ENCODE measurements at places on chromosomes 6 and 20. TPM values are rescaled to one million over a fixed set of nuclear protein-coding genes. Genes with fewer than 3 reads are reported as not detected.

DNA sequence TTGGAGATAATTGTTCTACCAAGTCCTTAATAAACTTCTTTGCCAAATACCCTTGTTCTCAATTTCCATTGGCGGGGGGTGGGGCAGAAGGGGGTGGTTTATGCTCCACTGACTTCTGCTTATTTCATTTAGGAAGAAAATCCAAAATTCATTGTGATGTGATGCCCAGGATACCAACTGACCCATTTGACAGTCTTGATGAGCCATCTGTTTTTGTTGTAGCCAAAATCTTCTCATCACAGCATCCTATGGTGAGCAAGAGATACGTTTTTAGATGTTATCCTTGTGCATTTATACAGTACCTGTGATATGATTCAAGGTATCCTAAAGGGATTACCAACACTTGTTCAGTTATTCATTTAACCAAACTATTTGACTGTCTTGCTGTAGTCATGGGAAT is 108.5 kb upstream of the BMP5 start:
- DNase-seq = no peak

DNA sequence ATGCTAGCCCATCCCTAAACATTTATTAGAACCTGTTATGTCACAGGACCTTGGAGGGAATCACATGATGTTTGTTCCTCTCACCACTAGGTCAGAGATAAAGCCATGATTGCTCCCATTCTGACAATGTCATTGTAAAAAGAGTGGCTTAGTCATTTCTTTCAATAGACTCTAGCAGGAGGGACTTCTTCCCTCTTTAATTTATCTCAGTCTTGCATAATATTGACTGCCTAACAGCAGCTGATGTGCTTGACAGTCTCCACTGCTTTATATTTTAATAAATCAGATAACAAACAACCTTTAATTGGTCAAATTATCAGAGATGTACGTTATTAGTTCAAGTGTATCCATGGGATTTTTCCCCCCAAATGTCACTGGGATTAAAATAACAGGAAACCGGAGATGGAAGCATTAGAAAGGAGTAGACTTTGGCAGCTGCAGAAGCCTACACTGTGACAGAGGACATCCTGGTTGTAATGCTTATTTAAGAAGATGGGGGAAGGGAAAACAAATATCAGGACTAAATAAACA is 39.6 kb downstream of the LAMA4 start:
- no peak for DNase-seq

DNA sequence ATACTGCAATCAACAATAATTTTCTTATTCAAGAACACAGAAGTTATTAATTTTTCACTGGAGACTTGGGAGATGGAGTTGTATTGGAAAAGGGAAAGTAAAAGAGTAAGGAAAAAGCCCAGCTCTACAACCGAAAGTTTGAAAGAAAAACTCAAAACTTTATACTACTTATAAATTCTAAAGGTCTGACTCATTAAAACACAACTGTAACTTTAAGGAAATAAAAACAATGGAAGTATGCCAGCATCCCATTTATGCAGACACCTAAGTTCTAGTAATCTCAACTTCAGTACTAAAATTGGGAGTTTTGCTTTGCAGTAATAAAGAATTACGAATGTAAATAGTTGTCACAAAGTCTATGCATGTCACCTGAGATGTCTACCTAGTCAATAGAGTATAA is 80.6 kb downstream of the IRAK1BP1 start:
- no peak for DNase-seq

GRCh38 chr6:116205281-116205680 is 48.6 kb downstream of the TSPYL4 start:
- DNase-seq = no peak

DNA sequence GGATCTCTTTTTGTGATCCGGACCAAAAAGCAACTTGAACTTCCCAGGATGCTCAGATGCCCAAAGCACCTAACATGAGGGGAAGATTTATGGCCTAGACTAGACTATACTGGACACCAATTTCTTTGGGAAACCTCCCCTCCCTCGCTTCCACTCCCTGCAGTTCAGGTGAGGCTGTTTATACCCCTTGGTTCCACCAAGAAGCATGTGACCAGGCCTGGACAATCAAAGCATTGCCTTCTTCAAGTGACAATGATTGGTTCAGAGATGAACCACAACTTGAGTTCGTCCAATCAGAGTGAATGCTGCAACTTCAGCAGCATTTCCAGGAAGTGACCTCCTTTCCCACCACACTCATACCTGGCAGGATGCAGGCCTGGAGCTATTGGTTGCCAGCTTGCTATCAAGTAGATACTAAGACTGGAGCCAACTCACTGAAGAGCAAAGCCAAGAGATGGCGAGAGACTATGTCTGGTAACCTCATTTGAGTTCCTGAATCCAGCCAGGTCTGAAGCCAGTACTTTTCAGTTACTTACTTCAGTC is 45.6 kb upstream of the SLC9A8 start:
- no peak for DNase-seq

DNA sequence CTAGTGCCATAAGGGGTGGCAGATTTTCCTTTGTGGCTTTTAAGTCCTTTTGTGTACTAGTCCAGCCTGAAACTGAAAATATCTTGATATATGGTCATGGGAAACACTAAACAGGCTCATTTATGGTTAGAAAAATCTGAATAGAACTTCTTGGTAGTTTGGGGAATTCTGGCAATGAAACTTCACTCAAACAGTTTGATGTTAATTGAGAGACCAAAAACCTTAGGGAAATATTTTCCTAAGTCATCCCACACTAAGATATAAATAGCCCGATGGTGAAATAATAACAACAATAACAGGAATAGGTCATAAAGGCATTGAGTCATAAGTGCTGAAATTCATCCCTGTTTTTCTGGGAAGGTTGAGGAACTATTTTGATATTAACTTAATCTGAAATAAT is 146.2 kb upstream of the SMLR1 start:
- no peak for DNase-seq

DNA sequence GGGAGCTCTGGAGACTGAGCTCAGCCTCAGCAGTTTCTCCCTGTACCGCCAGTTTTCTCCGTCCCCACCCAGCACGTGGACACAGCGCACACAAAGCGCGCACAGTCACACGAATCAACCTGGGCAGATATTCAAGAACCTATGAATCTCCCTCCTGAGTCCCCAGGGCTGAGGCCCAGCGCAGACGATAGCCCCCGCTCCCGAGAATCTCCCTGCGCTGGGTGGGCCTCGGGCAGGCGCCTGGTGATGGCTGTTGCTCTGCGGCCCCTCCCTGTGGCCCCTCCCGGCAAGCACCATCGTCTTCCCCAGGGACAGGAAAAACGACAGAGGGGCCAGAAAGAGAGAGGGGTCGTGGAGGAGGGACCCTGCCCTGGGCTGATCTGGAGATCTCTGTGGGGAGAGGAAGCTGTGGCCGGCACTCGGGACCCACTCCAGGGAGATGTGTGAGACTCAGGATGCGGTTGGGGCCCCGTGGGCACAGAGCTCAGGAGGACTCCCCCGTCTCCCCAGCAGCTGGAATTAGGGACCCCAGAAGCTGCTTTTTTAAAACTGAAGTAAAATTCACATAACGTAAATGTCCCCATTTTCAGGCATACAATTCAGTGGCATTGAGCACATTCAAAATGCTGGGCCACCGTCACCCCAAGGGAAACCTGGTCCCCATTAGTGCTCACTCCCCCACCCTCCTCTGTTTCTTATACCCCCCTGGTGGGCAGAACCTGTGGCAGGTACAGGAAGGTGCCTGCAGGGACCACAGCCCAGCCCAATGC is 330.8 kb downstream of the TAF4 start:
- no peak for DNase-seq

GRCh38 chr6:44074439-44074812 is 52.8 kb downstream of the MRPL14 start:
- peak; percentile 55 for DNase-seq

DNA sequence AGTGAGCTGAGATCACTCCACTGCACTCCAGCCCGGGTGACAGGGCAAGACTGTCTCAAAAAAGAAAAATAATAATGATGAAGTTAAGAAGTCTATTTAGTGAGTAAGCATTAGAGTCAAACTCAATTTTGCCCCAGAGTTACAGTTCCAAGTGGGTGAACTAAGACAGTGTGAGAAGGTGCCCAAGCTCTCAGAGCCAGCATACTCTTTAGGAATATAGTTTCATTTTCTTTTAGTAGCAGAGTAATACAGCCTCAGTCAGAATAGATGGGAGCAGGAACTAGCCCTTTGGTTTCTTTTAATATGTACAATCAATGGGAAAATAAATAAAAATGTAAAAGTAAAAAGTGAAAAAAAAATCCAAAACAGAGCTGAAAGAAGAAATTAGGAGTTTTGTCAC is 87.0 kb upstream of the ADGRF1 start:
- no peak for DNase-seq

GRCh38 chr6:12504325-12504966 is 212.1 kb upstream of the PHACTR1 start:
- no peak for DNase-seq

- DNase-seq = no peak
Observed at GRCh38 chr6:36202101-36202500, 5.6 kb downstream of the BRPF3 start.

DNA sequence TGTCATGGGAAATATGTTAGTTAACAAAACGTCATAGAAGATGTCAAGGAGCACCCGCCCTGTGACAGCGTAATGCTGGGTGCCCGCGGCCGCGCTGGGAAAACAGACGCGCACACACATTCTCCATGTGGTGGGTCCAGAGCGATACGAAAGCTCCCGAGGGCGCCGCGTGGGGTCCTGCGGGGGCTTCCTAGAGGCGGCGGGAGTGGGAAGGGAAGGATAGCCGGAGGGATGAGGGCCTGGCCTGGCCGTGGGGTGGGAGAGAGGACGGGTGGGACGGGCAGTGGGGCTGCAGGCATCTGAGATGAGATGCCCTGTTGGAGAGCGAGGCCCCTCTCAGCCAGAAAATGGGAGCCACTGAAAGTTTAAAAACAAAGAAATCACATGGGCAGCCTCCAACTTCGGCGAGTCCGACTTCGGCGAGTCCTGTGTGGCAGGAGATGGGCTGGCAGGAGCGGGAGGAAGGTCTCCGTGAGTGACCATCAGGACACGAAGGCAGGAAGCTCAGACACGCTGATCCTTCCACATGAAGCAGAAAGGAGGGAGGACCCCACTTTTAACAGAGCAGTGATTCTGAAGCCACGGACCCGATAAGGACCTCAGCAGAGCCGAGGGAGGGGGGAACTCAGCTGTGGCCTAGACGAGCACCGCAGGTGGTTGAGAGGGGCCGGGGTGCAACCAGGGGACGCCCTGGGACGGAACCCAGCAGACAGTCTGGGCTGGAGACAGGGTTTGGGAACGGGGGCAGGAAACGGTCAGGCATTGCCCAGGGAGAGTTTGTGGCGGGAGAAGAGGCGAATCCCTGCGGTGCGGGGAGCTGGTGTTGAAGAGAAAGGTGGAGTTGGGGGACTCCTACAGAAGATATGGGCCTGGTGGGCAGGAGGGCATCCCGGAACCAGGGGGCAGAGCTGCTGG is 114.1 kb upstream of the FRMD1 start:
- DNase-seq = no peak

- no peak for DNase-seq
Observed at GRCh38 chr6:41257369-41258195, 28.9 kb downstream of the TREM1 start.

DNA sequence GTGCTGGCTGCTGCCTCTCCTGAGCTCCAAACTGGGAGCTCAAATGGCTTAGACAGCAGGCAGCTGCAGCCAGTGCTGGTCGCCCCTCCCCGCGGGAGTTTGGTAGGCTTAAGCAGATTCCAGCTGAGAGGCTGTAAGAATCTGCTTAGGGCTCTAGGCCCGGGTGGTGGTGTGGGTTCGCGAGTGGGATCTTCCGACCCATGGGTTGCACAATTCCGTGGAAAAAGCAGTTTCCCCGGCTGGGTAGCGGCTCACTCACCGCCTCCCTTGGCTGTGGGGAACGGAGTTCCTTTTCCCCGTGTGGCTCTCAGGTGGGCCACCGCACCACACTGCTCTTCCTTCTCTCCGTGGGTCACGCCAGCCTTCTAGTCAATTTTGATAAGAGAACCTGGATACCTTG is 232.5 kb downstream of the PKHD1 start:
- no peak for DNase-seq

DNA sequence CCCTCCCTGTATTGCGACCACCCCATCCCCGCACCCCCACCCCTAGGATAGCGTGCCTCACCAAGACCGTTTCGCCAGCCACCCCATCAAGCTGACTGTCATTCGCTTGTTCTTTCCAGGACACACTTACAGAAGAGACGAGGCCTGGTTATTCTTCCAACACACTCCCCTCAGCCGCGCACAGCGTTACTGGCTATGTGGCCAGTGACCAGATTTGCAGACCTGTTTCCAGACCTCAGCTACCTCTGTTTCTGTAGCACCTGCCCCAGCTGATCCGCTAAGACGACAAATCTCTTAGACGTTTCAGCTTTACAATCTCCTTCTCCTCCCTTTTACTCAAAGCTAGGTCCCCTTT is 26.1 kb downstream of the HLA-F start:
- DNase-seq = no peak

DNA sequence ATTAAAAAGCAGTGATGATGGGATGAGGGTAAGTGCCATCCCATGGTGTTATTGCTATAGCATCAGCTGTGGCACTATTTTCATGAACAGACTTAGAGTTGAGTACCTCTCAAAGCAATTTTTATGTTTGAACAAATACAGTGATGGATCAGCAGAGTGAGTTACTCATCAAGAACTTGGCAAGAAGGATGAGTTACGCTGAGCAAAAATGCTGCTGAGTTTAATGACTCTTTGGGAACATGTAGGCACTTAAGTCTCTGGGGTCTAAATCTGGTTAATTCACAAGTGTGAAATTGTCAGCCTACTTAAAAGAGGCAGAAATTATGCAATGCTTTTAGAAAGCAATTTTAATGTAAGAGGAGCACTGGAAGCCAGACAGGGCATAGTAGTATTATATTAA is 78.5 kb upstream of the AHI1 start:
- no peak for DNase-seq

DNA sequence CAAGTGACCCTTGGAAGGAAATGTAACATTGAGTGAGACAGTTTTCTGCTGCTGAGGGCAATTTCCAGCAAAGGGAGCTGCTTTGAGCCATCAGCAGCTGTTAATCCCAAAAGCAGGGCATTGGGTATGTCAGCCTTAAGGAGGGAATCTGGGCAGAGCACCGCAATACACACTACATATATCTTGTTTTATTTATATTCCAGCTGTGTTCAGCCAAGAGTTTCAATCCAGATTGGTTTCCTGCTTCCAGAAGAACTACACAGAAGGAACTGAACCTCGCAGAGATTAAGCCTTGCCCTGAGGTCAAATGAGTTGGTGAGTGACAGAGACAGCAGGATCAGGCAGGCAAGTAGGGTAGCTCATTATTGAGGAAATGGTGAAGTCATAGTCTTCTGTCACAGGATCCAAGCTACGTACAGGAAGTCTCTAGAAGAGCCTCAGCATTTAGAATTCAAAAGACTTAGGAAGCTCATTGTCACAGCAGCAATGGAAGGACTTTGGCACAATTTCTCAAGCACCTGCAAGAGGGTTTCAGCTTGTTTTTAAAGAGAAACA is 109.9 kb upstream of the HEY2 start:
- DNase-seq = no peak

- no peak for DNase-seq
Observed at GRCh38 chr6:90374201-90374600, 77.6 kb upstream of the BACH2 start.

Gene RFX6
- total RNA-seq = not detected

Gene TCP1
- 138 TPM for total RNA-seq

Gene HLA-DQA1
- total RNA-seq = 4.5 TPM

Gene CLVS2
- not detected for total RNA-seq

Gene GNAS-AS1
- 0.21 TPM for total RNA-seq

Gene SMPD2
- total RNA-seq = 21.4 TPM

Gene KCNG1
- 1.9 TPM for total RNA-seq

All from thoracic aorta (tissue), 2 donors.